GM10248 (cell line): ENCODE measurements at places on chromosomes 1 and 21.

- no peak for DNase-seq
These were observed 2.9 kb upstream of the PIGV start for GRCh38 chr1:26784886-26785285.

GRCh38 chr21:42232176-42232825 lies 13.4 kb downstream of the ABCG1 start:
- no peak for DNase-seq

DNA sequence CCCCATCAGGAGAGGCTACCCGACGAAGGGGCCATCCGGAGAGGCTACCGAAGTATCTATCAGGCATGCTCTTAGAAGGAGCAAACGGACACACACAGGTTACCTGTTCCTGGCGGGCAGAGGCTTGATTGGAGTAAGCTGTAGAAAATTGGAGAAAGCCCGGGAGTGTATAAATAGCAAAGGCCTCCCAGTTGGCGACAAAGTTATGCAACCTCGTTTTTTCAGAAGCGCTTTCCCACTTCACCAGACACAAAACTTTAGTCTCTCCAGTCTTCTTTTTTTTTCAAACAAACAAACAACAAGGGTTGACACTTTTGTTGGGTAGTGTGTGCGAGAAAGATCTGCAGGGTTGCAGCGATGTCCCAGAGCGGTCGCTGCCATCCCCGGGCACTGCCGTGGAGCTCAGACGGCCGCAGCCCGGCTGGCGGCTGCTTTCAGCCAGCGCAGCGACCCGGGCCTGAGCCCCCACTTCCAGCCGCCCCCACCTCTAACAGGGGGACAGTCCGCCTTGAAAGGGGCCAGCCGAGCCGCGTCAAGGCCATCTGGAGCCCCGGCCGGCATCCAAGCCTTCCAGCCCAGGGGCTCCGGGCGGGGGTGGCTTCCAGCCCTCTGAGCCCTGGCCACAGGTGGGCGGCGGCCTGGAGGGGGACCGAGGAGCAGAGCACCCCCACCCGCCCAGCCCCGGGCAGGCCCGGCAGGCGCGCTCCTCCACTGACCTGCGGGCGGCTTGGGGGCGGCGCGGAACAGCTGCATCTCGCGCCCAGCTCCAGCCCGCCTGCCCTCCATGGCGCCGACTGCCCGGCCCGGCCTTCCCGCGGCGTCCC lies 616 bp downstream of the MCOLN3 start:
- DNase-seq = peak; percentile 48

GRCh38 chr1:212218065-212218464 lies 67.1 kb upstream of the PPP2R5A start:
- DNase-seq = no peak

- DNase-seq = peak; percentile 88
These were observed 53.6 kb downstream of the KIF21B start for GRCh38 chr1:200969726-200970561.
